ENCODE measurements at places on chromosomes 12 and 14.

GRCh38 chr14:55332654-55333570 lies 61.7 kb downstream of the FBXO34 start:
- DNase-seq = no peak

- DNase-seq = no peak
Observed at GRCh38 chr12:99906786-99907579, 77.8 kb downstream of the ANKS1B start.

GRCh38 chr14:60723907-60724618 lies at the start of gene SIX4:
SIX4 (minus strand) TSS chr14:60724351; CDS start chr14:60724074, 277 bp downstream.
- peak; percentile 44 for DNase-seq

DNA sequence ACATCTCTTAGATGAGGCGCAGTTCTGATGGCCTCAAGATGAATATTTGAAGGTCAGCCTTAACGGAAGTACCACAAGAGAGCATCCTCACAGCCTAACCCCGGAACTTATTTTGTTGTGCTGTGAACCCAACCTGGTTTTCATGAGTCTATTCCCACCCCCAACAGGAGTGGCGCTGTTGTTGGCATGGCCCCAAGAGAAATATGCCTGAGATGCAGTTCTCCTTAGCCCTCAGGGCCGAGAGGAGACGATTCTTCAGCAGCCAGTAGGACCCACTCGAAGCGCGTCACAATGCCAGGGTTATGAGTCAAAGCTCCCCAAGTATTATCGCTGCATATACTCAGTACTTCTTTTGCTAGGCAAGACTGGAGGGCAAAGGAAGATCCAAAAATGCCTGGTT lies 24.5 kb upstream of the BCL11B start:
- no peak for DNase-seq

All from SW 1271 (cell line).